ENCODE measurements at places on chromosomes 2 and 18. TPM values are rescaled to one million over a fixed set of nuclear protein-coding genes. Genes with fewer than 3 reads are reported as not detected.

The TUBA4B gene
- total RNA-seq = not detected

The CLEC4F gene
- 3.0 TPM for total RNA-seq

The IL36A gene
- not detected for total RNA-seq

The CYP27C1 gene
- 2.9 TPM for total RNA-seq

DNA sequence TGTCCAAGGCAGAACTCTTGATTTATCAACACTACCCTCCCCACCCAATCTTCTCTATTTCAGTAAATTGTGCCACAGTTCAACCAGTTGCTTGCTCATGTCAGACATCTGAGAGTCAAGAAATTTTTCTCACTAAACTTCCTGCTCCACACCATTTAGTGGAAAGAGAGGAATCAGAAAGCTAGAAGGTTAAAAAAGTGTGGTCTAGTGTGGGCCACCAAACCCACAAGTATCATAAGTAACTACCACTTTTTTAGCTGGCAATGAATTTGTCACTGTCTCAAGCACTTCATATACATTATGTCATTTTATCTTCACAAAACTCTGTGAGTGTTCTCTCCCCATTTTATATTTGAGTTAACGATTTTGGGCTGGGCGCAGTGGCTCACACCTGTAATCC is 16.6 kb upstream of the MSTN start:
- no peak for DNase-seq

The SLC9A2 gene
- total RNA-seq = 1.2 TPM

- peak; percentile 4 for DNase-seq
Measured at GRCh38 chr2:71906357-71906973, 241.2 kb downstream of the CYP26B1 start.

- DNase-seq = no peak
Measured at GRCh38 chr2:135685361-135685760, 56.3 kb upstream of the UBXN4 start.

The LIMS4 gene
- not detected for total RNA-seq

DNA sequence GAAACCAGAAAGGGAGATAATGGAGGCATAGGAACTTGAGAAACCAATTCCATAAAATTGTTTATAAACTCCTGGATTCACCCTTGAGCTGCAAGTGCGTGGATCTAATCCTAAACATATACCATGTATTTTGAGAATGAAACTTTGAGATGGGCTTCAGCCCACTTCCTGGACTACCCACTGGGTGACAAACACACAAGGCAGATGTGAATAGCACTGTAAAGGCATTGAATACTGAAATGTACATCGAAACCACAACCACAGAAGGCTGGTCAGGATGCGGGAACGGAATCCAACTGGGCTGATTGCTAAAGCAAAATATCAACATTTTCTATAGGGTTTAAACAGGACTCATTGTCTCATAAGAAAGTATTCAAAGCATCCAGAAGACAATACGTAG is 228.5 kb upstream of the ZEB2 start:
- no peak for DNase-seq

DNA sequence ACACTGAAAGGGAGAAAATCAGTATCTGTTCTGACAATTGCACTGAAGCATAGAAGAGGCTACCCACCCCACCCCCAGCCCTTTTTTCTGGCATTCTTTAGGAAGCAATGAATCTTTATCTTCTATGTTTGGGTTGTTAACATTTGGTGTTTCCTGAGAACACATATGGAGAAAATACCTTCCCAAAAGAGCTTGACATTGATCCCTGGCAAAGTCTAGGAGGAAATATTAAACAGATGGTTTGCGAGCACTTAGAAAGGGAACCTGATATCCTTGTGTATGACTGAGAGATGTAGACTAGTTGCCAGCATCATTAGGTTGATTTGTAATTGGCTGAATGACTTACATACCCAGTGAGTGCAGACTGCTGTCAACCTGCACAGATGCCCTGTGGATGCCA is 42.9 kb downstream of the DOK1 start:
- no peak for DNase-seq

The FASTKD2 gene
- 23.0 TPM for total RNA-seq

- no peak for DNase-seq
Measured at GRCh38 chr18:49476664-49477411, 10.2 kb downstream of the C18orf32 start.

DNA sequence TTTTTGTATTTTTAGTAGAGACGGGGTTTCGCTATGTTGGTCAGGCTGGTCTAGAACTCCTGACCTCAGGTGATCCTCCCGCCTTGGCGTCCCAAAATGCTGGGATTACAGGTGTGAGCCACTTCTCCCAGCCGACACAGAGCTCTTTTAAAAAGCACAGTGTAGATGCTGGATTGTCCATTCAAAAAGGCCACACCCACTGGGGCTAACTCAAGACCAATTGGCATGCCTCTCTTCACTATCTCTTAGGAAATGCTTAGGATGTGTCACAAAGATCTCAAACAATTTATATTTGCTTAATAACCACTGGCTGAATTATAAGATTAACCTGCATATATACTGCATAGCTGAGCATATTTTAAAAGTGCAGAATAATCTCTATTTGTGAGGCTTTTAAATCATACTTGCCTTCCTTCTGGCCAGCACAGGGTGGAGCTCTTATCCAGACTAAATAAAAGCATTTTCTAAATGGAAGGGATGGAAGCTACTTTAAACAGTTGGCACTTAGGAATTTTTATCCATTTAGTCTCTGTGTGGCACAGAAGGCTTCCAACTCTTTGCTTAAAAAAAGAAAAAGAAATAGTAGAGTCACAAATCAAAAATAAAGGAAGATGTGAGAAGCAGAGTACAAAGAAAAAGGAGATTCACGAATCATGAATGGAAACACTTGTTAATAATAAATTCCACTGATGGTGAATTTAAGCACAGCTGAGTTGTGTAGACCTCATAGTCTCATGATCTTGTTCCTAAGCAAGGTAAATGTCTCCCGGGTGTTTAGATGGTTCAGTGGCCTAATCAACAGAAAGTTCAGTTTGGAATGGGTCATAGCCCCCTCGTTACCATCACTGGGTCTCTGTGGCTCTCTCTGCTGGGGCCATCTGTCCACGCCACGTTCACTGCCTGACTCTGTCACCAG is 22.4 kb downstream of the CRYGD start:
- no peak for DNase-seq

- DNase-seq = no peak
Measured at GRCh38 chr2:70062270-70062669, 25.0 kb upstream of the PCBP1 start.

The DAW1 gene
- 1.1 TPM for total RNA-seq

DNA sequence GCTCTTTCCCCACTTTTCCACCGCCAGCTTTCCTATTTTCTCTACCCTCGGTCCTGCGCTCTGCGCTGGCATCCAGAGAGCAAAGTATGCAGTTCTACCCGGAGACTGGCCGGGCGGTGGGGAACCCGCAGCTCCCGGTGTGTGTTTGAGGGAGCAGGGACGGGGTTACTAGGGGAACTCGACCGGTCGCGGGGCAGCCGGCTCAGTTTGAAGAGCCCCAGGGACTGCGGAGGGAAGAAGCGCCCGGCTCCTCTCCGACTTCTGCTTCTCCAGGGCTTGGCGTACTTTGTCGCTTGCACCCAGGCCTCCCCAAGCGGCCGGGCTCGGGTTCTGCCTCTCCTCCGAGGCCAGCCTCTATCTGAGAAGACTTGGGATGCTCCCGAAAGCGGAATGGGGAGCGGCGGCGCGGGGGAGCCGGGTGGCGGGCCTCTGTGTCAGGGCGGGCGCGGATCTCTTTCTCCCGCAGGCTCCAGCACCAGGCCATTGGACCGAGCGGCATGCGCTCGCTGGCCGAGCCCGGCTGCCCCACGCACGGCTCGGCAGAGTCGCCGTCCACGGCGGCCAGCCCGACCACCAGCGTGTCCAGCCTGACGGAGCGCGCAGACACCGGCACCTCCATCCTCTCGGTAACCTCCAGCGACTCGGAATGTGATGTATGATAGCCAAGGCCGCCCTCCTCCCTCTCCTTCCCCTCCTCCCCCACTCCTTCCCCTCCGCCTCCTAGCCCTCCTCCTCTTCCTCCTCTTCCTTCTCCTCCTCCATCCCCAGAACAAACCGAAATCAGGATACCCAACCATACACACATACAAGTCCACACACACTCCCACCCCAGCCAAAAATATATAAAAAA is 2.8 kb downstream of the SIX3 start:
- DNase-seq = no peak

All from suprapubic skin (tissue), 4 donors.